Stimulated activated CD4-positive, alpha-beta T cell treated with anti-CD3 and anti-CD28 coated beads, Interleukin-12 subunit alpha, Interleukin-12 subunit beta, amount 100 ng/mL, for 48 hours (primary cell): ENCODE measurements at places on chromosomes 5 and 9.

GRCh38 chr5:76735762-76736545 is 20.0 kb downstream of the F2R start:
- DNase-seq: no peak

DNA sequence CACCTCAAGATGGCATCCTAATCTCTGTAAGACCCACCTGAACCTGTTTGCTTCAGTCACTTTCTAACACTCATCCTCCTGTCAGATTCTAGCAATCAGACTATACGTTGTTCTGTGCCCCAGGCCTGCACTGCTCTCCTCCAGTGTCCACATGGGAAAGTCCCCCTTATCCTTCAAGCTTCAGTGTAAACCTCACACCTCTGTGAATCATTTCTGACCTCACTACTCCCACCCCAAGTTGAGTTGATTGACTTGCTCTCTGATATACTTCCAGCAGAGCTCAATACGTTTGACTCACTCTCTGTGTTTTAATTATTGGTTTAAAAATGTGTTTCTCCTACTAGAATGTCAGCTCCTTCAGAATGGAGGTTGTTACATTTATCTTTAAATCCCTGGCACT is 240.2 kb downstream of the FBXL17 start:
- no peak for DNase-seq

DNA sequence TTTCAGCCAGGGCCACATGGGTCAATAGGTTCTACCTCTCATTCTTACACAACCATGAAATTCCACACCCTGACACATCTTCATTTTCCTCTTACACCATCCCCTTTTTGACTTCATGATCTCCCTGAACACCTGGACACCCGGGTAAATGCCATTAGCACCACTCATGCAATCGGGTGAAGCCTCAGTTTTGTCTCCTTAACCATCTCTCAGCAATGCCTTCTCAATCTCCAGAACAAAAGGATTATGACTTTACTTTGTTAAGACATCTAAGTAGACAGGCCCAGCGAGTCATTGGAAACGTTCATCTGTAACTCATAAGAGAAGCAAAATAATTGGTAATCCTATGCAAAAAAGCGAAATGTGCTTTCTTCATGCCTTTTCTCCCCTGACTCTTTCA is 49.9 kb downstream of the ADAMTS12 start:
- no peak for DNase-seq

- no peak for DNase-seq
These were observed 240.5 kb upstream of the CHD1 start for GRCh38 chr5:99169309-99169708.

DNA sequence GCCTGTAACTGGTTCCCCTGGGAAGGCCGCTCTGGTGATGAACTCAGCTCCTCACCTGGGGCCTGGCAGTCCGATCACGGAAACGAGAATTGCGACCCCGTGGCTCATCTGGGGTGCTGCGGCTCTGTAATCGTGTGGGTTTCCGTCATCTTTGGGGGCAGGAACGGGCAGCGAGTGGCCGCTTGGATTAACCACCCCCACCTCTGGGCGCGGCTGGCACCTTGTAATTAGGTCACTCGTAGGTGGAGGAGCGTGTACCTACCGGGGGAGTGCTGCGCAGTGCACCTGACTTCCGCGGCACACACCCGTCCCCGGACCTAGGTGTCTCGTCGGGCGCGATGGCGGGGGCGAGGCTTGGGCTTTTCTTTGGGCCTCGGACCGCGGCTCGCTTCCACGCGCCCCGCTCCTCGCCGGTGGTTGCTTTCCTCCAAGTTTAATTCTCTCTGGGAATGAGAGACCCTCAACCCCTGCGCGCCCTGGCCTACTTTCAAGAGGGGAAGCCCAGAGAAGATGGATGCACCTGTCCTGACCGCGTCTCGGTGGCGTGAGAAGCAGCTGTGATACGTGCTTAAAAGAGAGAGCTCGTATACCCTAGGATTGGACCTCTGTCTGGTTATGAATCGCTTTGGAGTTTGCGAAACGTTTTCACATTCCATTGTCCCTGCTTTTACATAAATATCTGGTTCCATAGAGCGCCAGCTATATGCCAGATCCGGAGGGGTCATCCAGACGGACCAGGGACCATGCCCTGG is 744 bp upstream of the PPP2CA start:
- no peak for DNase-seq

DNA sequence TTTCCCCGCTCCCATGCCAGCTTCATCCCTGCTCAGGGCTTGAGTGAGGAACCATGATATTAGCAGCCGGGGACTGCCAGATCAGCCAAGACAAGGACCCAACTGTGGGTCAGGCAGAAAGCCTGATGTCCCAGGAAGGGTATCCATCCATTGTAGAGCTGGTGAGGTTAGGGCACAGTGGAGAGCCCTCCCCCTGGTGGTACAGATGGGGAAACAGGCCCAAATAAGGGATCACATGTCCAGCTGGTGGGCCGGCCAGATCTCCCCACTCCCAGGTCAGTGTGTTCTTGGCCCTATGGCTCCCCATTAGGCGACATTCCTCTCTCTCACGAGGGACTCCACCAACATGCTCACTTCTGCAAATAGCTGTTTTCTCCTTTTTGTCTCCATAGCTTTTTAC is 9.0 kb downstream of the CDX1 start:
- no peak for DNase-seq

- DNase-seq: no peak
These were observed 161.1 kb downstream of the GABBR2 start for GRCh38 chr9:98547606-98548005.

DNA sequence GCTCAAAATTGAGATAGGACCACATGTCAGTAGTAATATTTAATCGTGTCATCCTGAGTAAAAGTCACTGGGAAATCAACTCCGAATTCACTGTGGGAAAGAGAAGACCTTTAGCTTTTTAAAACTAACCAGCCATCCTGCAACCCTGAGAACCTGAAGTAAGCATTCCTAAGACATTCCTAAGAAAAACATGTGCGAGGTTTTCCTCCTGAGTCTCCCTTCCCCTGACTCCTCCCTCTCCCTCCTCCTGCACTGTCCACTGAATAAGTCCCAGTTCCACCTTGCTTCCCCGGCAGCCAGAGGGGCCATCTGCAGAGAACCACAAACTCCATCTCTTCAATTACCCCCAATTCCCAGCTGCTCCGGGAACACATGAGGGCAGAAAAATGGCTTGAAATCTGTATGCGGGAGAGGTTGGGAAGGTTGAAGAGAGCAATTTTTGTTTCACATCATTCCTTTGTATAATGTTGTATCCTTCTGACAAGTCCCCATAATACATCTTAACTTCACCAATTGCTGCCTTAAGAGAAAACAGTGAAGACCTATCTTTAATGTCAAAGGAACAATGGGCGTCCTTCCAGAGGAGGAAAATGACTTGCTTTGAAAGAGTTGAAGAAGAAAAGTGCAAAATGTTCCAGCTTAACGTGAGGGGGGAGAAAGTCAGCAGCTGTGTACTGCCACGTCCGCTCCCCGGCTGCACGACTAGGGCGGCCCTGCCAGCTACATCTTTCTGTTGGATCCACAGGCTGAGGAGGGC is 186.3 kb downstream of the ZNF462 start:
- no peak for DNase-seq

GRCh38 chr9:126164796-126165525 is 161.7 kb upstream of the MVB12B start:
- no peak for DNase-seq

DNA sequence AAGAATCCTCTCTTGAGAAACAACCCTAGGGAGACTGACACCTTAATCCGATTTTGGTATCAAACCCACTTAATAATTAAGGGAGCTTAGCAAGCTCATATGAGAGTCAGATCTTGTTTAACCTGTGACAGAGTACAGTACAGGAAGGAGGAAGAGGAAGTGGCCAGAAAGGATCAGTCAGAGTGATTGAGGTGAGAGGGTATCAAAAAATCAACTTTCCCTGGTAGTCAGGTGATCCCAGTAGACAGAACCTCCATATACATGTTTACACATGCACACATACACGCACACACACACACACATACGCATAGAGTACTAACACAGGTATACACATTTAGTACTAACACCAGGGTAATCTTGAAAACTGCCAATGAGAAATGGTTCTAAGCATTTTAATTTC is 56.8 kb downstream of the GLIS3 start:
- no peak for DNase-seq

DNA sequence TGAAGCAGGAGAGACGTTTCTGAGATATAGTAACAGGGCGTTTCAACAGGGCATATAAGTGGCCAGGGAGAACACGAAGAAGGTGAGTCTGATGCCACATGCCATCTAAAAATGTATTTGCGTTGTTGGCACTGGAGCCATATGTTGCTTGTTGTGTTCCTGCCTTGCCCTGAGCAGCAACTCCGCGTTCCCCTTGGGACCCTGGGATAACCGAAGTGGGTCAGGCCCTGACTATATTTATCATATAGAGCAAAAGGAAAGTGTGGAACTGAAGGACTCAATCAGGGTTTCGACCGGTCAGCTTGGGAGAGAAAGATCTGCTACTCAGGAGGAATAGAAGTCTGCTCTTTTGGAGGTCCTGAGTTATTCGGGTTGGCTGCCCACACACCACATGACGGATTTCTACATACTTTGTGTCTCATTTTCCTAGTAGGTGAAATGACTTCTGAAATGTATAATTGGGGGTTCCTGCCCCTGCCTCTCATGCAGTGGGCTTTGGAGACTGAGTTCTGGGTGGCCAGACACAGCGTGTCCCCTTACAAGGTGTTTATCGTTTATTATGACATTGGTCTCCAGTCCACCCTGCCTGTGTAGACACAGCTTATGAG is 3.0 kb downstream of the STC2 start:
- no peak for DNase-seq

- no peak for DNase-seq
These were observed at the start of gene FOXD1 for GRCh38 chr5:73448463-73449136. Gene FOXD1 (minus strand): TSS chr5:73448777. CDS start chr5:73448362, 415 bp downstream.

GRCh38 chr5:39273314-39273954 is 54.1 kb upstream of the FYB1 start:
- no peak for DNase-seq

- no peak for DNase-seq
These were observed at the start of gene AFAP1L1 for GRCh38 chr5:149271716-149272563. Gene AFAP1L1 (plus strand): TSS chr5:149271859. CDS start chr5:149271969, 110 bp downstream.

GRCh38 chr9:136669791-136670464 is 7.2 kb downstream of the EGFL7 start:
- no peak for DNase-seq

DNA sequence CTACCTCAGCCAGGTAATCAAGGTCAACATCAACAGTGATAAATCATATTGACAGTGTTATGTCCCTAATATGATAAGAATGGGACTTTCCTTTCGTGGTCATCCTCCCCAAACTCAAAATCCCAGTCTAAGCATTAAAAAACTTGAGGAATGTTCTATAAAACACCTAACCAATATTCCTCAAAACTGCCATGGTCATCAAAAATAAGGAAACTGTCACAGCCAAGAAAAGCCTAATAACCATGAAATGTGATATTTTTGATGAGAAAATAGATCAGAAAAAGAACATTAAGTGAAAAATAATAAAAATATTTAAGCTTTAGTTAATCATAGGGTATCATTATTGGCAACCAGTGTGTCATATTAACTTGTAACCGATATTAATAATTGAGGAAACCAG is 232.1 kb upstream of the ATP10B start:
- DNase-seq: no peak

DNA sequence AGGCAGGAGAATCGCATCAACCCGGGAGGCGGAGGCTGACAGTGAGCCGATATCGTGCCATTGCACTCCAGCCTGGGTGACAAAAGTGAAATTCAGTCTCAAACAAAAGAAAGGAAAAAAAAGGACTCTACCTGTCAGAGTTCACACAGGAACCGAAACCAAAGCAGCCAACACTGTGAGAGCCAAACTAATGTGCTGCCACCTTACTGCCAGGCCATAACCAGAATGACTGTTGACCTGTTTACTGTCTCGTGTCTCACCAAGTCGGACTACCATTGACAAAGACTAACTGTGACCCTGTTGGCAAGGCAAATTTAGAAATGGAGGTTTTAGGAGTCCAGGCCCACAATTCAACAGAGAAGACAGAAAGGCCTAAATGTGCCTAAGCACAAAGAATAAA is 112.4 kb downstream of the ANXA2R start:
- no peak for DNase-seq

- DNase-seq: no peak
These were observed 215.1 kb downstream of the TSSK1B start for GRCh38 chr5:113219695-113220094.

DNA sequence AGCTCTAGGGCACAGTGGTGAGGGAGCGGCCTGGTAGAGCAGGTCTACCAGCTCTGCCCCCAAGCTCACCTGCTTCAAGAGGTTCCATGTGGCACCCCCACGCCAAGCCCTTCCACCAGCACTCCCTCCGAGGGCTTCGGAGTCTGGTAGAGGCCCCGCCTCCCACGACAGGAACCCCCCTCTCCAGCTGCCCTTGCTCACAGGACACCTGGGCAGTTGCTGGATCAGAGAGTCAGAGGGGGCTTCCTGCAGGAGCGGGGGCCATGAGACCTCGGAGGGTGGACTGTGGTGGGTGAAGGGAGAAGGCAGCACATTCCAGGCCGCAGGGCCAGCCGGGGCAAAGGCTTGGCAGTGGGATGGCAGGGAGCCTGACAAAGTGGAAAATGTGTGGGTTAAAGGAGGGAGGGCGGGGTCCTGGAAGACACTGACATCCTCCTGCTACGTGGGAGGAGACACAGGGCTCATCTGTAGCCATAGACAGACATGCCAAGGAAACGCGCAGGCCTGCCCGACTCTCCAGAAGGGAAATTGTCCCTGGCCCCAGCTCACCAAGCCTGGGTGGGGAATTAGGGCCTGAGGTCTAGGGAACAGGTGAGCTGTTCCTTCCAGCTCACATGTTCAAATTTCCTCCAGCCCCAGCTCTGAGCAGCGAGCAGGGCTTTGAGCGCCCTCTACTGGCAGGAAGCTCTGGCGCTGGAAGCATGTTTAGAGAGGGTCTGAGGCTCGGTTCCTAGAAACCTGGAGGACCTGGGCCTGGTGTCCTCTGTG is 74.2 kb downstream of the NTNG2 start:
- peak; percentile 76 for DNase-seq

DNA sequence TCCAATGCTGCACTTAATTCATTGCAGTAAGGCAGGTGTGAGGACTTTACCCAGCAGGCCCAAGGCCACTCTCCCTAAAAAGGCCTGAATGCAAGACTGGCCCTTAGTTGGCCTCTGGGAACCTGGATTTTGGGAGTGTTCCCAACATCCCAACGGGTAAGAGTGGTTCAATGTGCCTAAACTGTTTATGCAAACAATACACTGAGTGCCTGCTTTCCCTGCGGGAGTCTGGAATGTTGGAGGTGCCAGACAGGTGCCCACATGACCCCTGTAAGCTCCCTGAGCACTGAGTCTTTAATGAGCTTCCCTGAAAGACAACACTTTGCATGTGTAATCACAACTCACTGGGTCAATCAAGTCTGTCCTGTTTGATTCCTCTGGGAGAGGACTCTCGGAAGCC is 37.4 kb downstream of the NSUN2 start:
- no peak for DNase-seq
